ENCODE measurements at places on chromosomes 1 and 21.
A peak's percentile ranks its signal among the peaks of the same experiment; 100 is the strongest.

DNA sequence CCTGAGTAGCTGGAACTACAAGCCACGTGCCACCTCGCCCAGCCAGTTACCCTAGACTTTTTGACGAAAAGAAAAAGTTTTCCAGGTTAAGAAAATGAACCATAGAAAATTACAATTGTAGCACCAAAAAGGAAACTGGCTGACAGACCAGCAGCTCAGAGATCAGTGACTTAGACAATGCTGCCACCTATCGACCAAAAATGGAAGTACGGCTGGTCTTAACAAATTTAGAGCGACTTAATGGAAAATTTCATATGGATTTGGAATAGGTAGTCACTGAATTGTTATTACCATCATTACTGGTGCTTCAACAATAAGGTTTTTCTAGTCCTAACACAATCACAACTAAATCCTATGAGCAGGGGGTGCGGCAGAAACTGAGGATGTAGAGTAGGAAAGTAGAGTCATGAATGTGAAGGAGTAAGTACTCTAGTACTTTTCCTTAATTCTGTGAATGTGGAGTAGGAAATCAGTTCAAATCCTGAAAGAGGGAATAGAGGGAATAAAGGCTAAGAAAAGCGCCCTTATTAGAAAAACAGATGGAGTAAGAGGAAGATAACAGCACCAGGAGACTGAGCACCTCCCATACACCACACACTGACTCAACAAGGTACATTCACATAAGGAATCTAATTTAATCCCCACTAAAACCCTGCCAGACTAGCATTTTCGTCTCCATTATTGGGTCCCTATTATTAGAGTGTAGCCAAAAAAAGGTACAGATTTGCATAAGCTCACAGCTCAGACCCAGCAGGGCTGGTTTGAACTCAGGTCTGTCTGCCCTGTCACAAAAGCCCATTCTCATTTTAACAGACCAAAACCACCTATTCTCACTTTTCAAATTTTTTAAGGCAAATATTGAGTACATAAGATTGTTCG, 37.9 kb upstream of the MGST3 start:
- peak; percentile 91 for DNase-seq

DNA sequence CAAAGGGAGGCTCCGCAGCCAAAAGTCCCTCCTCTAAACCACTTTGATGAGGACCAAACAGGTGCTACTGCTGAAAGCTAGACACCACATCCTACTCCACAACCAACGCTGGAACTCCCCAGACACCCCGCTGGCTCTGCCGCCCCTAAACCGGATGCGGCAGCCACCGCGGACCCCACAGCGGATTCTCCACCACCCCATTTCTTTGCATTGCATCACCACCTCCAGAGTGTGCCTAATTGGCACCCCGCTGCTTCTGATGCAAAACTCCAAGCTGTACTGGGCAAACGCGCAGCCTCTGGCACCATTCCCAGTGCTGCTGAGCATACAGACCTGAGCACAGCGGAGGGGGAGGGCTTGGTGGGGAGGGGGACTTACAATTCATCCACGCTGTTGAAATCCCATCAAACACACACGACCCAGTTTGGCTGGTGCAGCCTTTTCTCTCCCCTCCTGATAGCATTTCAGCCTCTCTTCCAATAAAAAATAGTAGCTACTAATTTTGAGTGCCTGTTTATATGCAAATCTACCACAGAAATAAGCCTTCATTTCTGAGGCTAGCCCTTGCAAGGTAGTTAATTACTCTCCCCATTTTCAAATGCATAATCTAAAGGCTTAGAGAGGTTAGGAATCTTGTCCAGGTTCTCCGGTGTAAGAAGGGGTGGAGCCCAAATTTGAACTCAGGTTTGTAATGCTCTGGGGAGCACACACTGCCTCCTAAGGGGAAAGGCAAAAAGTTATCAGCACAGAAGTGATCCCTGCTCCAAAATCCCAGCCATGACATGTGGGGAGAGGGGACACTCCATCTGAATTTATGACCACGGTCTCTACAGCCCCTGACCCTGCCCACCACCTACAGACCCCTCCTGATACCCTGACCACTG, 12.2 kb upstream of the RGS16 start:
- no peak for DNase-seq

DNA sequence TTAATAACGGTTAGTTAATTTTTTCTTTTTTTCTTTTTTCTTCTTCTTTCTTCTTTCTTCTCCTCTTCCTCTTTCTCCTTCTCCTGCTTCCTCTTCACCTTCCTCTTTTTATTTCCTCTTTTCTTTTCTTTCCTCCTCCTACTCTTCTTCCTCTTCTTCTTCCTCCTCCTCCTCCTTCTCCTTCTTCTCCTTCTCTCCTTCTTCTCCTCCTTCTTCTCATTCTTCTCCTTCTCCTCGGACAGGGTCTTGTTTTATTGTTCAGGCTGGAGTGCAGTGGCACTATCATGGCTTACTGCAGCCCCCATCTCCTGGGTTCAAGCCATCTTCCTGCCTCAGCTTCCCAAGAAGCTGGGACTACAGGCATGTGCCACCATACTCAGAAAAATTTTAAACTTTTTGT, 13.4 kb upstream of the ACBD3 start:
- no peak for DNase-seq

- DNase-seq = peak; percentile 86
Observed at GRCh38 chr1:92096317-92096716, 16.2 kb downstream of the BTBD8 start.
